ENCODE measurements at places on chromosomes 5 and 9.

DNA sequence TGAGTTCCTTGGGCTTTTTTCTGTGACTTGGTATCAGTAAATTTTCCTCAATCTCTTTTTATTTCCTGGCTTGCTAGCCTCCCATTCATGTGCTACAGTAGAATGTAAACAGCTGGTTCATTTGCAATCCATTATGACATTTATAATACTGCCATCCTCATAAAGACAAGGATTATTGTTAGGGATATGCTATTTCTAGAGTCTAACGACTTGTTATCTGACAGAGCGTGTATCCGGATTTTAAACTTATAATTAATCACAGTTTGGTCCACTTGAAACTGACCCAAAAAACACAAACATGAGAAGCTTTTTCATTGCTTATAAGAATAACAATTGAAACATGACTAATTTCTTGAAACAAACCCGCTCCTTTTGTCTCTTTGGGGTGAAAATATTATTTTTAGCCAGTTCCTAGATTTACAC lies 585.8 kb downstream of the TLE4 start:
- no peak for DNase-seq

- no peak for DNase-seq
These were observed 1.6 kb downstream of the WNK2 start for GRCh38 chr9:93185266-93186214.

- no peak for DNase-seq
These were observed 15.8 kb upstream of the RNU6ATAC start for GRCh38 chr9:134179918-134180785.

DNA sequence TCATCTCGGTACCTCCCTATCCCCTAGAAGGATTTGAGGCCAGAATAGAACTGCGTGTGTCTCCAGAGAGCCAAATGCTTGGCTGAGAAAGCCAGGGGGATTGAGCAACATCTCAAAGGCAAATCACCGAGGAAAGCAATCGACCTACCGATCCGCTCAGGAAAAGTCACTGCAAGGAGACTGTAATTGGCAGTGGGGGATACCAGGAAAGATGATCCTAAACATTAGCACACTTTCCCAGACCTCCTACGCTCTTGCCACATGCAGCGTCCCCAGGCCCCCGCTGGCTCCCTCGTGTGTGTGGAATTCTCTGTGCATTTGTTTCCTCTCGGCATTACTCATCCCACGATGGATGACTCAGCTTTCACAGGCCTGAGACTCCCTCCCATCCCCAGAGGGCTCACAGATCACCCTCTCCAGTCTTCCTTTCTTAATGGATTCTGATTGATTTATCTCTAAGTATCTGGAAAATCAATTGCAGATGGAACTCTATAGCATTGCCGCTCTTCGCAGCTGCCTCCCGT lies 82.2 kb upstream of the ICE1 start:
- no peak for DNase-seq

- no peak for DNase-seq
These were observed 75.9 kb upstream of the MINAR2 start for GRCh38 chr5:129672006-129672405.

- DNase-seq: no peak
These were observed 34.8 kb downstream of the ACOT12 start for GRCh38 chr5:81359108-81359507.

- no peak for DNase-seq
These were observed 1590.2 kb downstream of the EFNA5 start for GRCh38 chr5:106080535-106080934.

- no peak for DNase-seq
These were observed 5.1 kb upstream of the POU5F2 start for GRCh38 chr5:93746406-93747056.

DNA sequence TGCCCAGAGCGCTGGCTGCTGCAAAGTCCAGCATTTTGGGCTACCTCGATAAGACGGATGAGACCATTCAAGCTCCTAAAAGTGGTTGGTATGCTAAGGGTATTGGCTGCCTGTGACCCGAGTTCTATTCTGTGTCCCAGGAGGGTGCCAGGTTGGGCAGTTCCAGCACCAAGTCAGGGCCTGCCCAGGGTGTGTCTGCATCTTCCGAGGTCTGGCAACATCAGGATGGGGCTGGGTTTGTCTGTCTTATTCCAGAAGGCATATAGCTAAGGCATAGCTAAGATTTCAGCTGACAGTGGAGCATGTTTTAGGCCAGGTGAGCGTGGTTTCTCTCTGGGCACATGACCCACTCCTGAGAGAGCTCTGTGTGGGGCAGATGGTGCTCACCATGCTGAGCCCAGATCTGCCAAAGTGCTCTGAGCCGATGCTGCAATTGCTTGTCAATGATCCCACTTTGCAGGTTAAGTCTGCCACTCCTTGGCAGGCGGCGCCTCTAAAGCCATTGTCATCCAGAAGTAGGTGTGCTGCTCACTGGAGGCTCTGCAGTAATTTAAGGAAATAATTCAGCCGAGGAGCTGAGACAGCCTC lies 7.8 kb downstream of the SLC9A3 start:
- DNase-seq: no peak

DNA sequence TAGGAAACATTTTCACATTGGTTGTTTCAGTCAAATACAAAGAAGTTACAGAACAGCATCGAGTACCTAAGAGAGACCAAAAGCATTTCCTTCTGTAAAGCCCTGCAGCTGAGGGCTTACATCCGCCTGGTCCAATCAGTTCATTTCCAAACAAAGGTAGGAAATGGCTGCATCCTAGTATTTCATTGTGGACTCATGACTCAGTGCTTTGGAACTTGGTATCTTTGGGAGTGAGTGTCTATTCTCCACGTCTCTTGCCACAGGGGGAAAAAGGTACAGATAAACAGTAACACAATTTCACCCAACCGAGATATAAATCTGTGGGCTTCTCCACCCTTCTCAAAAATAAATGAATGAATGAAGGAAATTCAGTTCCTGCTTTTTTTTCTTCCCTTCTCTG lies 75.4 kb downstream of the NFIB start:
- DNase-seq: no peak

GRCh38 chr9:124779368-124780059 lies 2.6 kb downstream of the OLFML2A start:
- no peak for DNase-seq

DNA sequence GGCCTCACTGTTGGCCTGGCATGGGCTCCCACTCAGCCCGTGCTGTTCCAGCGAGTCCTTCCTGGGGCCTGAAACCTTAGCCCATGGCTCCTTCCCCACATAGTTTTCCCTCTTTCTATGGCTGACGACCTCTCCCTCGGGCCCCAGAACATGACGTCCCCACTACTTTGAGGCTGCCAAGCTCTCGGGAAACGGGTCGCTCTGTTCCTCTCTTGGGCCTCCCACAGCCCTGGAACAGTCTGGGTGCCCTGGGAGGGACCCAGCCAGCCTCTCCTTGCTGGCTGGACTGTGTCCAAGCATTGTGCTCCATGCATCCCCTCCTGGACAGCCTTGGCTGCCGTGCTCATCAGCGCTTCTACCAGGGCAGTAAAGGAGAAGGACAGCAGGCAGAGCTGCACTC lies 118.3 kb downstream of the SYK start:
- no peak for DNase-seq

- DNase-seq: no peak
These were observed 22.2 kb downstream of the COL27A1 start for GRCh38 chr9:114177423-114178064.

GRCh38 chr5:179222246-179223017 lies 122.8 kb downstream of the ADAMTS2 start:
- no peak for DNase-seq

GRCh38 chr5:119426057-119426456 lies 26.2 kb upstream of the HSD17B4 start:
- no peak for DNase-seq

Data from stimulated activated CD4-positive, alpha-beta T cell treated with anti-CD3 and anti-CD28 coated beads, Interleukin-2, amount 100 ng/mL, for 48 hours (primary cell).